ENCODE measurements at places on chromosomes 3 and 15.

GRCh38 chr3:53890726-53891475, 758 bp downstream of the SELENOK start:
- DNase-seq: no peak

DNA sequence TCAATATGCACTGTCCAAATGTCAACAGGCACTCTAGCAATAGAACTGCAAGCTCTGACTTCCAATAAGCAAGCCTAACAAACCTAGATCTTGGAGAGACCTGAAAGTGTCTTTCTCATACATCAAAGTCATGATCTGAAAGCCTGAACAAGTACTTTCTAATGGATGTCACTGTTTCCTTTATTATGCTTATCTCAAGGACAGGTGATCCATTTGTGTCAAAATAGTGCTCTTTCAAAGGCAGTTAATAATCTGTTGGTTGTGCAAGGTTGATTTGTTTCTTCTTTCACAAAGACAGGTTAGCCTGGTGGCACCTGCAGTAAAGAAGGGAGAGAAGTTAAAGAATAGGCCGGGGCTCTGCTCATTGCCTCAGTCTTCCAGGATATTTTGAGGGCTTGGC, 146.8 kb downstream of the EPHB1 start:
- DNase-seq: no peak

DNA sequence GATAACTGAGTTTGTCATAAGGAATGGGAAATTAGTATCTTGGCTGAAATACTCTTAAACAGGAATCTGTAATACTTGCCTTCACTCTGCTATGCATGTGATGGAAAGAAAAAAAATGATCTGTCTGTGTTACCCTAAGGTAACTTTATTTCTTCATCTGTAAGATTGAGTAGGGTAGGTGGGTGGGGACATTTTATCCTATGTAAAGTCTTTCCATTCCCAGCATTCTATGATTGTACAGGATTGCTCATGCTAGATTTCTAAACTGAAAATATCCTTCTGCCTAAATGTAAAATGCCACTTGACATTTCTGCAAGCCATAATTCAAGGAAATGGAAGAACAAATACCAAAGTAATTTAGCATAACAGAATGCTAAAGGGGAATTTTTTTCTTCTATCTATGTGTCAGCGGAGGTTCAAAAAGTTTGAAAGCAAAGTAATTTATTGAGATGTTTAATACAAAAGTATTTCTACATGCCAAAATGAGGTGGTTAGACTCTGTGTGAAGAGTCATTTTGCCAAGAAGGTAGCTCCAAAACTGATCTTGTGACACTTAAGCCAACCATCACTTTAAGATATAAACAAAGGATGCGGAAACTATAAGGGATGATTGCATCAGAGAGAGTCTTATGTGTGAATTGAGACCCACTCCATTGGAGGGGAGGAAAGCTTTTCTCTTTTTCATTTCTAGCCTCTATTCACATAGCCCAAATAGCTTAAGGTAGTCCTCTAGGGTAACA, 46.6 kb upstream of the SERPINI2 start:
- DNase-seq: no peak

GRCh38 chr3:122960652-122961051, 66.9 kb downstream of the SEMA5B start:
- DNase-seq: no peak

DNA sequence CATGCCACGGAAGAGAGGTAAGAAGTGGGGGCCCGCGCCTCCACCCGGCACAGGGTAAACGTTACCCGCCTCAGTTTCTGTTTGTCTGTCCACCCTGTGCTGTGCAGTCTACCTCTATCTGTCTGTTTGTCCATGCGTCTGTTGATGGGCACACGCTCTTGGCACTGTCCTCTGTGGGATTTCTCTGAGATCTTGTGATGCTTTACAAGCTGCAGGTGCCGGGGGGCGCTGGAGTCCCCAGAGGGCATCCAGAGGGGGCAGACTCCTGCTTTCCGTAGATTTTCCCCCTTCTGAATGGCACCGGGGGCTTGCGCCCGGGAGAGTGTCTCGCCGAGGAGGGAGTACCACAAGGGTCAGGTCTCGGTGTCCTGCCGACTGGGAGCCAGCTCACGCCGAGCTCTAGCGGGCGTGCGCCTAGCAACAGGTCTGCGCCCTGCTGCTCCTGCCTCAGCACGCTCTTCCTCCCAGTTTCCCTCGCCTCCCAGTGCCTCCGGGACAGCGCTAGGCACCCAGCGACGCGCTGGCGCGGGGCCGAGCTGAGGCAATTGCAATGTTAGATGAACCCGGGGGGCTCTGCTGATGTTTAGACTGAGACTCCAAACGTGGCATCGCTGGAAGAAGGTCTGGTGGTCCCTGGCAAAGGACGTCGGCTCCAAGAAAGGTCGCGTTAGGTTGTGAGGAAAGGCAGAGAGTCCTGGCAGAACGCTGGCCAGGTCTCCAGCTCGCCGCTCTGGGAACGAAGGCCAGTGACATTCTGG, 667 bp downstream of the CEMIP start:
- DNase-seq: no peak

- DNase-seq: peak; percentile 73
These were observed 15.6 kb downstream of the CHST2 start for GRCh38 chr3:143135150-143135549.

Data from SK-N-MC (cell line).